MM.1S (cell line): ENCODE measurements at places on chromosomes 2 and 18.

DNA sequence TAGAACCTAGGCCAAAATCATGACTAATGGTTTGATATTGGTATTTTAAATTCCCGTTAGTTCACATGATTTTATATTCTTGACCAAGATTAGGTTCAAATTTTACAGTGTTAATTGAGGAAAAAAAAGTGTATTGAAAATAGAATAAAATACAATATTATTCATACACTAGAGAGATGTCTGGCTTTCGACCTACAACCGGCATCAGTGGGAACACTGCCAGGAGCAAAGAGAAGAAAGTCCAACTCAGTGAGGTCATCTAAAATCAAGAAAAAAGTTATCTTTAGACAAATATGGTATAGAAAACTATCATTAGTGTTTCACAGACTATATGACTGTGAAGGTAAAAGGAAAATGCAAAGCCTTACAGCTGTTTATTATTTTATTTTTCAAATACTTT lies 81.5 kb downstream of the PIGN start:
- no peaks in the 10 kb centered on the region for H3K27me3 ChIP-seq
- H3K4me1 ChIP-seq, result no peaks in the 10 kb centered on the region
- no peak overlapping the region for H3K4me3 ChIP-seq
- H3K27ac ChIP-seq, result no peak overlapping the region
- no peaks in the 10 kb centered on the region; the same call in 1 of the 2 replicates for H3K36me3 ChIP-seq

GRCh38 chr18:48882379-48882778 lies 68.4 kb downstream of the SMAD7 start:
- H3K4me1 ChIP-seq, result no peaks in the 10 kb centered on the region
- no peak overlapping the region for H3K4me3 ChIP-seq
- no peak overlapping the region for H3K27ac ChIP-seq
- H3K36me3 ChIP-seq, result no peaks in the 10 kb centered on the region
- H3K27me3 ChIP-seq, result no peaks in the 10 kb centered on the region

DNA sequence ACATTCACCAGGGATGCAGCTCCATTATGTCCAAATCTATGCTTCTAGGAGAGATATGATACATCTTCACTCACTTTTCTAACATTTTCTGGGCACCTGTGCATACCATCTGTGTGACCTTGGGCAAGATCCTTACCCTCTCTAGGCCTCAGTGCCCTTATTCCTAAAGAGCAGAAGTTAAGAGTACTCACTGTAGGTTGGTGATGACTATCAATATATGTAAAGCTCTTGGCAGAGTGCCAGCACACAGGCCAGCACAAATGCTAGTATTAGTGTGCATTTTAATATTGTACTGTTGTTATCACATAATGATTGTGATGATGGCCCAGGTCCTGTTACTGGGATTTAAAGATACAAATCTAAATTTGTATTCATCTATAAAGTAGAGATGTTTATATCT lies 199.2 kb downstream of the RAD51AP2 start:
- DNase-seq, result no peak
- no peak overlapping the region for H3K4me3 ChIP-seq
- no peaks in the 10 kb centered on the region for H3K27me3 ChIP-seq
- no peaks in the 10 kb centered on the region for H3K4me1 ChIP-seq

GRCh38 chr2:236205867-236206645 lies 37.9 kb upstream of the GBX2 start:
- no peak overlapping the region for H3K27ac ChIP-seq
- DNase-seq, result no peak
- no peaks in the 10 kb centered on the region for H3K4me1 ChIP-seq
- H3K36me3 ChIP-seq, result no peaks in the 10 kb centered on the region
- no peak overlapping the region for H3K4me3 ChIP-seq

DNA sequence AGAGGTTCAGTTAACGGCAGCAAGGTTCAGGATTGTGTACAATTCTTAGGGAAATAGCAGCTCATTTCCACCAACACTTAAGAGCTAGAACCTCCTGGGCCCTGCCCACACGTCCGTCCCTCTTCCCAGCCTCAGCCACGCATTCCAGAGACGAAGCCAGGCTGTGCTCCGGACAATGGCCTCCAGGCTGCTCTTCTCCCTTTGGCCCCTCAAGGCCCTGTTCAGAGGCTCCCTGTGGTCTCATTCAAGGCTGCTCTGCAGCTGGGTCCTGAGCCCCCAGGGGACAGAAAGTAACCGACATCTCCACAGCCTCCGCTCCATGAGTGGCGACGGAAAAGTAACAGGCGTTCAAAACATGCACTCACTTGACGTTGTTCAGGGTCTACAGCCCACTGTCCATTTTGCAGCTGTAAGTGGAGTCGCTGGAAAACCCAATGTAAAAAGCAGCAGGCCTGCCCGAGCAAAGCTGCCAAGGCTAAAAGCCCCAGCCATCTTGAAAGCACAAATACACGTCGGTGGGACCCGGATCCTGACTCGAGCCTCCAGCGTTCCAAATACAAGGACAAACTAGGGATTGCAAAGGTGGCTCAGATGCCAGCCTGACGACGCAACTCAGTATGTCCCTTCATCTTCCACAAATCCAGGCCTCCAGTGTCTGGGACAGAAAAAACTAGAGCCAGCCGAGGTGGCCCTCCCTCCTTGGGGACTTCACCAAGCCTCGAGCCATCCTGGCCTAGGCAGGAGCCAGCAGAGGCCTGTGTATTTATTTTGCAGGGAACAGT lies 76.9 kb downstream of the NDUFA10 start:
- H3K27me3 ChIP-seq, result no peaks in the 10 kb centered on the region
- H3K27ac ChIP-seq, result no peak overlapping the region
- H3K36me3 ChIP-seq, result no peaks in the 10 kb centered on the region
- no peak for DNase-seq
- no peaks in the 10 kb centered on the region for H3K4me1 ChIP-seq

GRCh38 chr2:24618144-24618543 lies 127.1 kb downstream of the NCOA1 start:
- H3K27me3 ChIP-seq, result no peaks in the 10 kb centered on the region
- DNase-seq, result no peak
- no peak overlapping the region for H3K27ac ChIP-seq
- no peak overlapping the region for H3K4me3 ChIP-seq

- DNase-seq, result no peak
- no peaks in the 10 kb centered on the region for H3K4me1 ChIP-seq
- H3K27me3 ChIP-seq, result no peaks in the 10 kb centered on the region
- no peak overlapping the region for H3K4me3 ChIP-seq
- no peaks in the 10 kb centered on the region for H3K36me3 ChIP-seq
Measured at GRCh38 chr18:21131698-21132227, 20.1 kb upstream of the ROCK1 start.

DNA sequence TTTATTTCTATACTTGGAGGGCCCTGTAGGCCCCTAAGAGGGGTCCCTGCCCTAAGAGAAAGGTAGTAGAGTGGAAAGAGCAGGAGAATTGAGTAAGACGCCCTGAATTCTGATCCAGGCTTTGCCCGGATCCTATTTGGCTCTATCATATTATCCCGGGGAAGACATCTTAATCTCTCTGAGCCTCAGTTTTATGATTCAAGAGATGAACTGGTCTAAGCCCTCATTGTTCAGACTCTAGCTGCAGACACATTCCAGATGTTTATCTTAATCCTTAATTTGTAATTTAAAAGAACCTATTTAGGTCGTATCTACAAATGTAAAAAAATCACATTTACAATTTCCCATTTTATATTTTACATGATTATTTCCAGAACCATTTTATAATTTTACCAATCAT lies 220.1 kb downstream of the AGPS start:
- no peak for DNase-seq
- no peak overlapping the region for H3K4me3 ChIP-seq
- H3K4me1 ChIP-seq, result peaks cover 35% of the 10 kb centered on the region
- H3K27me3 ChIP-seq, result no peaks in the 10 kb centered on the region

DNA sequence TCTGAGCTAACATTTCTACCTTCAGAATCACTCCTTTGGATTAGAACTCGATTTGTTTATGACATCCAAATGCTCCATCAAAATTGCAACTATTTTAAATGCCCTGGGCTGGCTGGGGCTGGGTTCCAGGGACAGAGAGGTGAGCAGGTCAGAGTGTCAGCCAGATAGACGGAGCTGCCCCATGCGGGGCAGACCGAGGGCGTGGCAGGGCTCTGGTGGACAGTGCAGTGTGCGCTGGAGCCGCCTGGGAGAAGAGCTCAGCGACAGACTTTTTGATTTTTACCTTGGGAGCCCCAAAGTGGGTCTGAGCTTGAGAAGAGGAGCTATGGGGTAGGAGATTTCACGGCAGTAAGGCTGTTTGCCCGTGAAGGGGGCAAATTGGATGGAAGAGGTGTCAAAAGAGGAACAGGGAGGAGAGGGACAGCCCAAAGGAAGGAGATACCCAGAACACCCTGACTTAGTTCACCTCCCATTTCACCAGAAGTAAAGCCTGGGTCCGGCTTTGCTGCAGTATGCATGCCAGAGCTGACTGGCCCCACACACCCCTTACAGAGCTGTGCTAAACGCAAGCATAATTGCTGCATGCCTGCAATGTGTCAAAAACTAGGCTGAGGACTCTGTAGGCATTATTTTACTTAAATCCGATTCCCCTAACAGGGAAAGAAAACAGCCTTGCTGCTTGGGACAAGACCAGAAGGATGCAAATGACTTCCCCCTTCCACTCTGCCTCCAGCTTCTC lies 33.7 kb downstream of the EN1 start:
- H3K4me3 ChIP-seq, result no peak overlapping the region
- H3K36me3 ChIP-seq, result no peaks in the 10 kb centered on the region
- no peak for DNase-seq
- no peaks in the 10 kb centered on the region for H3K4me1 ChIP-seq
- H3K27ac ChIP-seq, result no peak overlapping the region
- no peaks in the 10 kb centered on the region for H3K27me3 ChIP-seq

GRCh38 chr2:54499661-54500060 lies 43.5 kb downstream of the SPTBN1 start:
- no peak for DNase-seq
- H3K4me1 ChIP-seq, result no peaks in the 10 kb centered on the region
- no peaks in the 10 kb centered on the region for H3K36me3 ChIP-seq

- DNase-seq, result no peak
- 0 out of 2 replicates have a peak, but pooled peaks cover 10% of the 10 kb centered on the region for H3K4me1 ChIP-seq
- H3K27ac ChIP-seq, result no peak overlapping the region
- no peak overlapping the region for H3K4me3 ChIP-seq
Measured at GRCh38 chr2:144995482-144995881, 475.6 kb upstream of the ZEB2 start.

- no peak for DNase-seq
- no peak overlapping the region for H3K27ac ChIP-seq
- no peaks in the 10 kb centered on the region for H3K27me3 ChIP-seq
- H3K4me3 ChIP-seq, result no peak overlapping the region
- H3K4me1 ChIP-seq, result no peaks in the 10 kb centered on the region
Measured at GRCh38 chr2:156867201-156867600, 390.3 kb upstream of the GALNT5 start.

DNA sequence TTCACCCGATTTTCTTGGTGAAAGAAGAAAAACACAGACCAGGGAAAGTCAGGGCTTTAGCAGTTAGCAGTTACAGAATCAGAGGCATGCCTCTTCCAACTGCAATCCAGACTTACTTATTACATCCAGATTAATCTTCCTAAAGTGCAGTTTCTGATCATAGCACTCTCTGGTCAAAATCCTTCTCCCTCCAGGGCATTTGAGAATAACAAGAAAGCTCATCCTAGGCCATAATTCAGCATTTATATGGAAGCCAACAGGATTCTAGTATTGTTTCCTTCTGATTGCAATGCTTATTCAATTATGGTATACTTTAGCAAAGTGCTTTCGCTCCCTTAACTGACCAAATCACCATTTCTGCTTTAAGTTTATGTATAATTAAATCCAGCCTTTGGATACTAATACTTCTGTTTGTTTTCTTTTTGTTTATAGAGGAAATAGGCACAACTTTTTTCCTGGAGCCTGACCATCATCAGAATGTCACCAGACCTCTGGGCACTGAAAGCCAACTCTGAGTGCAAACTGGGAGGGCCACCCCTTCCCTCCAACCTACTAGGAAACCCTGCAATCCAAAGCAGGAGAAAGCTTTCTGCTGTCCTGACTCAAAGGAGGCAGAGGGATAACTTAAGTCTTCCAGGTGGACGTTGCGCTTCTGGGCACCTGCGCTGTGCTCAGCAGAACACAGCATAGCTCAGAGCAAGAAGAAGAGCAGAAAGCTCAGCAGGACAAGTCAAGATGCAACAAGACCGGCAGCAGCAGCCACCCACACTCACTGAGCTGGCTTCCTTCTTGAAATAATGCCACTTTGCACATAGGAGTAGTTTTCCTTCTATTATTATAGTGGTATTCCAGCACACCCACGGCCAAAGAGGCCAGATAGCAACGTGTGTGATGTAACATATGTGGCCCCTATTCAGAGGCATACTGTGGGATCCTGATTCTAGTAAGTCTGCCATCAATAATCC lies 99.3 kb downstream of the STK39 start:
- H3K27me3 ChIP-seq, result no peaks in the 10 kb centered on the region
- H3K36me3 ChIP-seq, result no peaks in the 10 kb centered on the region
- no peak overlapping the region for H3K27ac ChIP-seq
- DNase-seq, result no peak

DNA sequence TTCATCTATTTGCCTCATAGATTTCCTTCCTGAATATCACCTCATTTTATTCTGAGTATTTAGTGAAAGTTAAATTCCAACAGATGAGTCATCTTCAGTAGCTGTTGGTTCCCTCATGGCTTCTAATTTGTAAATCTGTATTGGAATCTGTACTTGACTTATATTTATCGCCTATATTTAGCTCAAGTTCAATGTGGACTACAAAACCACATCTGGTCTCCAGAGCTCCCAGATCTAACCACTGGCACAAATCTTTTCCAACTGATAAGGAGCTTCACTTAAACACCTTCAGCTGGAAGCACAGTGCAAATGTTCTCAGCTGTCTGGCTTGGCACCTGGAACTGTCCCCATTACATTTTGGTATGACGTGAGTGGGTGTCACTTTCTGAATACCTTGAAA lies 82.8 kb upstream of the DSEL start:
- no peaks in the 10 kb centered on the region for H3K4me1 ChIP-seq
- H3K4me3 ChIP-seq, result no peak overlapping the region
- H3K27me3 ChIP-seq, result no peaks in the 10 kb centered on the region
- DNase-seq, result no peak
- H3K27ac ChIP-seq, result no peak overlapping the region
- H3K36me3 ChIP-seq, result no peaks in the 10 kb centered on the region

DNA sequence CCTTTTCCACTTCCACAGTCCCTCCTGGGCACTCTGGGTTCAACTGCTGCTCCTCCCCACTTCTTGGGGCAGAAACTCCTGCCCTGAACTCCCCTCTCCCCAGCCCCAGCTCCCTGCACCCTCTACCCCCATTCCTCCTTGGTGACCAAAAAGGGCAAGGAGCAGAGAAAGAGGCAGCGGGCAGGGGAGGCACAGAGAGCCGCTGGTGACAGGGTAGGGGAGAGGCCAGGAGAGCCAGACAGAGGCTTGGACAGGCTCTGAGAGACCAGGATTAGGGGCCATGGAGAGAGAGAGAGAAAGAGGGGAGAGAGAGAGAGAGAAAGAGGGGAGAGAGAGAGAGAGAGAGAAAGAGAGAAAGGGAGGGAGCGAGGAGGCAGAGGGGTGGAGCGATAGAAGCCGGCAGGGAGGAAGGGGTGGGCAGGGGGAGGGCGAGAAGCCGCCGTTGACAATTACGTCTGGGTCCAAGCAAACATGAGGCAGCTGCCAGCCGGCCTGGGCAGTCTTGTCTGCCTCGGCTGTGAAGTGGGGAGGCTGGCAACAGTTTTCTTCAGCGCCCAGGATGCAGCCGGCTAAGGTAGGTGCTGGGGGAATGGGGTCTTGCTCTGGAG lies at the start of gene KCNIP3:
TSS of gene KCNIP3 (plus strand) at position 468 of the 608 bp plus-strand sequence. CDS start at position 560, 92 bp downstream.
- H3K27ac ChIP-seq, result no peak within 1 kb of the TSS
- no peaks in the 10 kb centered on the region for H3K27me3 ChIP-seq
- H3K36me3 ChIP-seq, result no peaks in the 10 kb centered on the region
- no peak within 1 kb of the TSS for H3K4me3 ChIP-seq
- no peak for DNase-seq
